ENCODE measurements at places on chromosomes 11 and 22.

- DNase-seq, result peak; percentile 90
Measured at GRCh38 chr22:37019309-37020191, at the start of the genes MPST and TST. MPST (plus strand) TSS chr22:37019742; CDS start chr22:37019837, 95 bp downstream. TST (minus strand) TSS chr22:37019447; CDS start chr22:37018732, 715 bp downstream.

DNA sequence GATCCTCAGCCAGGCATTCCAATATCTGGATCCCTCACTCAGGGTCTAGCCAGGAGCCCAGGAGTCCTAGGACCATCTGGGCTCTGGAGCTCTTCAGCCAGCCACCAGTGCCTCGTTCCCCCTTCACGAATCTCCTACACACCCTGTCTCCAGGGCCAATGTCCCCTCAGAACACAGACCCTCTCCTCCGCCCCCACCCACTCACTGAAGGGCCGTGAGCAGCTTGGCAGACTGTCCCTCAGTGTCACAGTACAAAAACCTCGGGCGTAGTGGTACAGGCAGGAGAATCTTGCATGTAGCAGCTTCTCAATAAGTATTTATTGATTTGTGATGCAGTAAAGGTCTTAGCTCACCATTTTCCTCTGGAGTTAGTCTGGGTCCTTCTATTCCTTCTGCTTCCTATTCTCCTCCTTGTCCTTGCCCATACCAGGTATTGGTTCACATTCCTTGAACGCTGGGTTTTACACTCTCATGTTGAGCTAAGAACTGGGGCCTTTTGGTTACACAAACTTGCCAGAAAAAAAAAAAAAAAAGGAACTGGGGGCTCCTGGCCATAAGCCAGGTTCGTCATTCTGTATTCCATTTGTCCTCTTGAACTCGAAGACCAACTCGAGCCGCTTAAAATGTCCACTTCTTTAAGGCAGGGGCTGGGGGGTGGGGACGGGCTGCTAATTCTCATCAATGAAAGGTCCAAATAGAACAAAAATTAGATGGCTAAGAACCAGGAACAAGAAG lies 2.3 kb downstream of the CXCR5 start:
- DNase-seq, result no peak

DNA sequence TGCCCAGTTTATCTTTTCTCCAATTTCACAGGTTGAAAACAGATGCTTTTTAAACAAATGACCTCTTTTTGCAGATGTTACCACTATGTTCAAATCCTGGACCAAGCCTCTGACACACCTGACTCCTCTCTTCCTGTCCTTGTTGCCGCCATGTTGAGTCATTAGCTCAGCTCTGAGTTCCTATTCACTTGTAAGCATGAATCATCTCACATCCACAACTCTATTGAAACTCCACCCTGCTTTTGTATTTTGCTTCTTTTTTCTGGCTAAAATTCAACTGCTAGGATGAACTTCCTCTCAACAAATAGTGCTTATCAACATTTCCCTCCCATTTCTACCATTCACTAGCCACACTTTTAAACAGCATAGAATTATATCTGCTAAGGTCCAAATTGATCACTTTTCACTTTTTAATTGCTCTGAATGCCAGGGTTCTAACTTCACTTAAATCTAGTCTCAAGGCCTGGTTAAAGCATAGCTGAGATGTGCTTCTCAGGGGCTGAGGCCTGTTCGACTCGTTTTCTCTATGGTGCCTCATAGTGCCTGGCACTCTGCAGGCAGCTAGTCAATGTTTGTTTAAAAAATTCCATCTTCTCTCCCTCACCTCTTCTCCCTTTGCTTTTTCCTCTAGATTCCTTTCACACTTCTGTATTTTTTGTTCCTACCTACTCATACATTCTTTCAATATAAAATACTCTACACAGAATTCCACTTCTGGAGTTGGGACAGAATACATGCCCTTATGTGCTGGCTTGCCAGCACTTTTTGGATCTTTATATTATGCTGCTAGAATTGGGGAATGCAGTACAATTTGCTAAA lies 3.9 kb downstream of the JOSD1 start:
- peak; percentile 74 for DNase-seq

GRCh38 chr11:36741515-36741914 lies 143.5 kb upstream of the RAG2 start:
- no peak for DNase-seq

GRCh38 chr11:134740590-134741261 lies 328.7 kb upstream of the B3GAT1 start:
- DNase-seq, result no peak

- DNase-seq, result peak; percentile 18
Measured at GRCh38 chr11:73072935-73073481, 69.1 kb downstream of the FCHSD2 start.

DNA sequence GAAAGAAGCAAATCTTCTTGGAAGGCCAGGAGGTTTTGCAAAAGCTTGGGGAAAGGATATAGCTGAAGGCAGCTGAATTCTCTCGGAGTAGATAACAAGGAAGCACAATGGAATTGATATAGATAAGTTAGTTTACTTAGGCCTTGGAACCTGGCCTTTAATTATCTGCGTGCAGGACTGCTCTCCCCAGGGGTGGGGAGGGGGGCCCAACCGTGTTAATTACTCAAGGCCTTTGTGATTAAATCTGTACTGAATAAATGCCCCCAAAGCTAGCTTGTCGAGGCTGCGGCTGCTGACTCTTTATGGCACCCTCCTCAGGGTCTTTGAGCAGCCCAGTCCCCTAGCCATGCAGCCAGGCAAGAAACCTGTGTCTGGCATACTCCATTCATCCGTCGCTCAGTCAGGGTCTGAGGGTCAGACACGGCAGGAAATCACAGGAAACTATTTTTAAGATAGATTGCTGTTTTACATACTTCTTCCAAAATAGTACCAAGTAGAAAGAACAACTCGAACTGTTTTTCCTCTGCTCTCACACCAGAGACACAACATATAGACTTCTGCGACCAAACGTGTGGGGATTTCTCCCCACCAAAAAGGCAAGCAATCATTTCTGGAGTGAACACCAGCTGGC lies 36.5 kb downstream of the MS4A2 start:
- no peak for DNase-seq

DNA sequence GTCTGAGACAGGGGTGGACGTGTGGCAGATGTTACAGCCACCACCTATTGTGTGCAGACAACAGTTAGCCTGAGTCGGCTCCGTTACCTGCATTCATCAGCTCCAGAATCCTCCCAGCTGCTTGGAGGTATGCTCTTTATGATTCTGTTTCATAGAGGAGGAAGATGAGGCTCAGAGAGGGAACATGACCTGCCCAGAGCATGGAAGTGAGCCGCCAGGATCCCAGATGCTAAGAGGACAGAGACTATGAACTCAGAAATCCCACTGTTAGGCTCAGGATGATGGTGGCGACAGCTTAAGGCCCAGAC lies 1.5 kb downstream of the EMID1 start:
- no peak for DNase-seq

All from astrocyte of the hippocampus (primary cell).